Eye (tissue), 1 donor: ENCODE measurements at places on chromosomes 3 and 15.
A peak's percentile ranks its signal among the peaks of the same experiment; 100 is the strongest.

DNA sequence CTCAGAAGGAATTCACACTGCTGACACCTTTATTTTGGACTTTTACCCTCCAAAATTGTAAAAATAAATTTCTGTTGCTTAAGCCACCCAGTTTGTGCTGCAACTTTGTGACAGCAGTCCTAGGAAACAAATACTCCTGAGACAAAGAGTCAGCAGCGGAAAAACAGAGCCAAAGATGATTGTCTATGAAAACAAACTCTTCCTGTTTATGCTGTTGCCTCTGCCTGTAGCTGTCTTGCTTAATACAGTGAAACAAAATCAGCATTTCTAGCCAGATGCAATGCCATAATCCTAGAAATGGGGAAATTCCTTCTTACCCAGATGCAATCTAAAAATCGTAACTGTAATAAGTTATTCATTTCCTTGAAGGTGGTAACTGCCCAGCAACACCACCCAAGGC is 387.5 kb upstream of the ATP11B start:
- DNase-seq, result no peak

DNA sequence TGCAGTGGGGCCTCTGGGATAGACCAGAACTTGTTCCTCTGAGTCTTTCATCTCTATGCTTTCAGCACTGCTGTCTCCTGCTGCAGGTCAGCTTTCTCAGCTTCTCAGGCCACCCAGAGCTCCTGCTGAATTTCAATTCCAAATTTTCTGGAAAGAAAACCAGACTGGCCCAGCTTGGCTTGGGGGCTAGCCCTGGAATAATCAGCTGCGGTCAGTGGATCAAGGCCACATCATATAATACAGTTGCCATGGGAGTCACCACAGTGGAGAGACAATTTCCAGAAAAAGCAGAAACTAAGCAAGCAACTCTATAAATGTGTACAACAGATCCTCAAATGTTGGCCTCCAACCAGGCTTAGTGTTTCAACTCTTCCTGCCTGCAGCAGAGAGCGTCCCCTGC is 91.1 kb upstream of the SLC24A5 start:
- no peak for DNase-seq

GRCh38 chr15:92121047-92121446 is 267.5 kb downstream of the SLCO3A1 start:
- DNase-seq, result no peak

DNA sequence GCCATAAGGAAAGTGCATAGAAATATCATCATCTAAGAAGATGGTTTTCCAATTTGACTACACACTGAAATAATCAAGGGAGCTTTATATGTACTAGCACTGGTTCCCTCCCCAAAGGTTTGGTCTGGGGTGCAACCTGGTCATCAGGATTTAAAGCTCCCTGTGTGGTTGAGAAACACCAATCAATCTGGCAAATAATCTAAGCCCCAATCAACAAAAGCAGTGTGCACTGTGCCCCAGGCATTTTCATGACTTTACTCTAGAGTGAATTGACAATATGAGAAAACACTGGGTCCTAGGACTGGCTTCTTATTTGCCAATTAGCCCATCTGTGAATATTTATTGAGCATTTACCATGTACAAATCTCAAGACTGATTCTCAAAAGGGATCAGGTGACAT is 255.1 kb downstream of the MEIS2 start:
- DNase-seq, result no peak

GRCh38 chr3:148901987-148902791 is 37.1 kb downstream of the CPA3 start:
- DNase-seq, result peak; percentile 38

DNA sequence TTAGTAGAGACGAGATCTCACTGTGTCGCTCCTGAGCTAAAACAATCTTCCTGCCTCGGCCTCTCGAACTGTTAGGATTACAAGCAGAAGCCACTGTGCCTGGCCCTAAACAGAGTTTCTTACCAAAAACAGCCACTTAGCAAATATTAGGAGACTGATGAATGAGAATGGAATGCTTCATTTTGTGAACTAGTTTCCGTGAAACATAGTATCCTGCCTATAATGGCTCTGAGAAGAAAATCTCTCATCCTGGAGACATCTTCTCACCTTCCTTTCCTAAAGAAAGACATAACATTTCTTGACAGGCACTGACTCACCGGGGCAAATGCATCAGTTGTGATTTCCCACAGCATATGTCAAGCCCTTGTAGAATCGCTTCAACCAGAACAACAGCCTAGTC is 44.9 kb downstream of the GJD2 start:
- no peak for DNase-seq

DNA sequence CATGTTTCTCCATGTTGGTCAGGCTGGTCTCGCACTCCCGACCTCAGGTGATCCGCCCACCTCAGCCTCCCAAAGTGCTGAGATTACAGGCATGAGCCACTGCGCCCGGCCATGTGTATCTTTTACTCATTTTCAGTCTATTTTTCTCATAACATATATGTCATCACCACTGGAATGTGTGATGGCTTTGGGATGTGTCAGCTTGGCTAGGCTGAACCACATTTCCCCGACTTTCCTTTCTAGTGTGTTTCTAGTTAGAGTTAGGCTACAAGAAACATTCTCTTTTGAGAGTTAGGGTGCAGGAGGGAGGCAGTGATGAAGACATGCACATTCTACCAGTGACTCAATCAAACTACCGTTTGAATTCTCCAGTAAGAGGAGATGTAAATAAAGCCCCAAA is 444.9 kb upstream of the THBS1 start:
- no peak for DNase-seq
